Activated CD4-positive, alpha-beta T cell treated with anti-CD3 and anti-CD28 coated beads, Interleukin-2, Interleukin-4, amounts not matched to agents 100 ng/mL and 50 ng/mL, durations not matched to agents 16 hours and 8 hours (primary cell): ENCODE measurements at places on chromosomes 4 and X.
A peak's percentile ranks its signal among the peaks of the same experiment; 100 is the strongest.

GRCh38 chrX:39869846-39870601, 227.7 kb downstream of the BCOR start:
- peak; percentile 94 for DNase-seq

GRCh38 chrX:118541482-118541881, 45.9 kb downstream of the DOCK11 start:
- DNase-seq, result no peak

- DNase-seq, result no peak
Measured at GRCh38 chr4:78585633-78586032, 34.1 kb downstream of the ANXA3 start.

DNA sequence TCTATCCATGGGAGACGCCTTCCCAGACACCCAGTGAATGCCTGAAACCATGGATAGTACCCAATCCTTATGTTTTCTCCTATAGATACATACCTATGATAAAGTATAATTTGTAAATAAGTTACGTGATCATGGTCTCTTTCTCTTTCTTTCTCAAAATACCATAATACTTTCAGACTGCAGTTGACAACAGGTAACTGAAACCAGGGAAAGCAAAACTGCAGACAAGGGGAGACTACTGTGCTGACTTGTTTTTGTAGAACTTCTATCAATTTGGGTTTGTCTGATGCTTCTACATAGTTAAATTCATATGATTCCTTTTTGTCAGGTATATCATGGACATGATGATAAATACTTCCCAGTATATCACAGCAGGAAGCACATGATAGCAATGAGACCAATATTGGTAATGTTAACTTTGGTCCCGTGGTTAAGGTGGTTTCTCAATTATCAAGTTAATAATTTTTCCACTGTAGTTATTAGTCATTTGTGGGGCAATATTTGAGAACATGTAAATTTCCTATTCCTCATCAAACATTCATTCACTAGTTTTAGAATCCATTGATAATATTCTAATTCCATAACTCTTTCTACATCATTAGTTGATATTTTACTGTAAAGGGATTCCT, 298.0 kb upstream of the TET2 start:
- DNase-seq, result no peak

- DNase-seq, result no peak
Measured at GRCh38 chr4:3174371-3175338, 74.3 kb upstream of the MSANTD1 start.

DNA sequence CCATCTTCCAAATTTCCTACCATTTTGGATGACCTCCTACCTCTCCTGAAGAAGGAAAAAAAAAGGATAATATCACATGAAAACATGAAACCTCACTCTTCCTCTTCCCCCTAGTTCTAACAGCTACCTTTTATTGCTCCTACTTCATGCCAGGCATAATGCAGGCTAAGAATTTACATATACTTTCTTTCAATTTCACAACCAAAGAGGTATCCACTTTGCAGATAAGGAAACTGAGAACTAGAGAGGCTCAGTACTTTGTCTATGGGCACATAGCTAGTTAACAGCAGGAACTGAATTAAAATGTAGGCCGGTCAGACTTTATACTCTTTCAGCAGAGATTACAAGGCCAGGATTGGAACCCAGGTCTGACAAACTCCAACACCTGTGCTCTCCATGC, 34.4 kb upstream of the BEND2 start:
- no peak for DNase-seq

DNA sequence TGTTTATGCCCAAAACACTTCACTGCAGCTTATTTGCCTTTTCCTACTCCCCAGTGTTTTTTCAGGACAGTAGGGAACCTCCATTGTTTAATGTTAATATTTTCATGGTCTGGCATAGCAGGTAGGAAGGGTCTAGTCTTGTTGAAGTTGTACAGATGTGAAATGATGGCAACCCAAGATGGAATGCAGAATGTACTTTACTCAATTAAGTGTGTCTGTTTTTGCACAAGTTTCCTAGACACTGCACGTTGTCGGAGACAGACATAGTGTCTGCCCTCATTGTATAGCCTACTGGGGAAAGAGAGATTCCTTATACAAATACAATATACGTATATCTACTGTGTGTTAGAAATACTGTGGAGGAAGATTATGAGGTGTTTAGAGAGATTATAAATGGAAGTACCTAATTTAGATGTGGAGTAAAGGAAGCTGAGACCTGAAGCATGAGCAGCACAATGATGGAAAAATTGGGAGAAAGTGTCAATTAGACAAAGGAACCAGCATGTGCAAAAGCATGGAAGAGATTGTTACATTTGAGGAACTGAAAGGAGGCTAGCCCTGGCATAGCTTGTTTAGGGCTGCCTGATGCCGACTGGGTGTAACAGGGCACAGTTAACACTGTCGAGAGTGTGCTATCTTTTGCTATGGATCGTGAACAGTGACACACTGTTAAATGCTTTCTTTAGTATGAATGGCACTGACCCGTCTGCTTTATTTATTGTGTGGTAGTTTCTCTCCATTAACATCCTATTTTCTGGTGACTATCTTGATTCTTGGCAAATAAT, 18.4 kb downstream of the CPEB2 start:
- no peak for DNase-seq

DNA sequence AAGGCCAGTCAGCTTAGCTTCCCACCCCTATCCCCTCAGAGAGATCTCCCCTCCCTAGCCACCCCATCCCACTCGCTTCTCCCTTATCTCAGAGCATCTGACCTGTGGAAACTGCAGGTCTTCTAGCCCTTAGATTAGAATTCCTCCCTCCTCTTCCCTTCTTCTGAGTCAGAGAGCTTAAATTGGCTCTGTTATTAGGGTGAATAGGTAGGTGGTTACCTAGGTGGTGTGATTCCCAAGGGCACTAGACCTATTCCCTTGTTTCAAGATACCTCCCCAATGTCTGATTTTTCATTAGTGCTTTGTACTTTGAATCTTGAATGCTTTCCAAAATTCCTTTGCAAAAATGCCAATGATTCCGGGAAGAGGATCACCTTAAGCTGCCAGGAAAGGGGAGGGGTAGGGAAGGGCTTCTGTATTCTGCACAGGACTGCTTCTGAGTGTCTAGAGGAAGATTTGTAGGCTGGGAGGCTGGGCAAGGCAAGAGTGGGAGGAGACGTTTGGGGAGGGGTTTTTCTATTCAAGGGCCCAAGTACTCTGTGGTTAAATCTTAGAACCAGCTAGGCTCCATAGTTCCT, 24.5 kb upstream of the MSN start:
- no peak for DNase-seq

DNA sequence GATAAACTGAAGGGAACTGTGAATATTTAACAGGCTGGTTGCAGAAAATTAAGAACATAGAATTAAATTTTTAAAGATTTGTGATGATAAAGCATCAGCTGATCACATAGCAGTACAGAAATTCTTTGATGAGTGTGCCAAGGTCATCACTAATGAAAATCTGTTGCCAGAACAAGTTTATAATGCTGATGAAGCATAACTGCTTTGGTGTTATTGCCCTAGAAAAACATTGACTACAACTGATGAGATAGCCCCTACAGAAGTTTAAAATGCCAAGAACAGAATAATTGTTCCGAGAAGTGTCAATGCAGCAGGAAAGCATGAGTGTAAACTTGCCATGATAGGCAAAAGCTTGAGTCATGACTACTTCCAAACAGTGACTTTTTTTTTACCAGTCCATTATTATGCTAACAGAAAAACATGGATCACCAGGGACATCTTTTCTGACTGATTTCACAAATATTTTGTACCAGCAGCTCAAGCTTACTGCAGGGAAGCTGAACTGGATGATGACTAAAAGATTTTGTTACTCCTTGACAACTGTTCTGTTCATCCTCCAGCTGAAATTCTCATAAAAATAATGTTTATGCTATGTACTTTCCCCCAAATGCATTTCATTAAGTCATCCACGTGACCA, 1136.6 kb downstream of the FAT4 start:
- DNase-seq, result no peak

- peak; percentile 50 for DNase-seq
Measured at GRCh38 chr4:3044870-3045819, 29.2 kb downstream of the HTT-AS start.

DNA sequence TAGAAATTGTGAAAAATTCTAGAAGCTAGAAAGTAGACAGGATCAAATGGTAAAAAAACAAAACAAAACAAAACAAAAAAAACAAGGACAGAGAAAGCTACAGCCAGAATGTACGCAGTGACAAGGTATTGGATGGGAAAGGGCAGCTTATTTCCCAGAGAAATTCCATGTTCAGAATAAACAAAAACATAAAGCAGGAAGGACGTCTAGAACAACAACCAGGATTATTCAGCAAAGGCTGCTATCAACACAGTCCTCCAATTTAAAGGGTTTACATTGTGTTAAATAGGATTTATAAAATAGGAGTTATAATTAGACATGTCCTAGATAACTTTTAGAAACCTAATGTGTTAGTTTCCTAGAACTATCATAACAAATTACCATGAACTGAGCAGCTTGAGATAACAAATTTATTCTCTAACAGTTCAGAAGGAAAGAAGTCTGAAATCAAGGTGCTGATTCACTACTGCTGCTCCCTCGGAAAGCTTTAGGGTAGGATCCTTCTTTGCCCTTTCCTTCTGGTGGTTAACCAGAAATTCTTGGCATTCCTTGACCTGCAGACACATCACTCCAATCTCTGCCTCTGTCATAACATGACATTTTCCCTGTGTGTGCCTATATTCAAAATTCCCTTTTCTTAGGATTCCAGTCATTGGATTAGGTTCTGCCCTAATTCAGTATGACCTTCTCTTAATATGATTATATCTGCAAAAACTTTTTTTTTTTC, 175.6 kb downstream of the SNCA start:
- DNase-seq, result no peak

GRCh38 chr4:102735582-102735981, 25.2 kb downstream of the MANBA start:
- no peak for DNase-seq

- DNase-seq, result no peak
Measured at GRCh38 chr4:813900-814299, 12.0 kb downstream of the CPLX1 start.

- DNase-seq, result no peak
Measured at GRCh38 chr4:179855469-179855868, 2387.7 kb upstream of the TENM3 start.

DNA sequence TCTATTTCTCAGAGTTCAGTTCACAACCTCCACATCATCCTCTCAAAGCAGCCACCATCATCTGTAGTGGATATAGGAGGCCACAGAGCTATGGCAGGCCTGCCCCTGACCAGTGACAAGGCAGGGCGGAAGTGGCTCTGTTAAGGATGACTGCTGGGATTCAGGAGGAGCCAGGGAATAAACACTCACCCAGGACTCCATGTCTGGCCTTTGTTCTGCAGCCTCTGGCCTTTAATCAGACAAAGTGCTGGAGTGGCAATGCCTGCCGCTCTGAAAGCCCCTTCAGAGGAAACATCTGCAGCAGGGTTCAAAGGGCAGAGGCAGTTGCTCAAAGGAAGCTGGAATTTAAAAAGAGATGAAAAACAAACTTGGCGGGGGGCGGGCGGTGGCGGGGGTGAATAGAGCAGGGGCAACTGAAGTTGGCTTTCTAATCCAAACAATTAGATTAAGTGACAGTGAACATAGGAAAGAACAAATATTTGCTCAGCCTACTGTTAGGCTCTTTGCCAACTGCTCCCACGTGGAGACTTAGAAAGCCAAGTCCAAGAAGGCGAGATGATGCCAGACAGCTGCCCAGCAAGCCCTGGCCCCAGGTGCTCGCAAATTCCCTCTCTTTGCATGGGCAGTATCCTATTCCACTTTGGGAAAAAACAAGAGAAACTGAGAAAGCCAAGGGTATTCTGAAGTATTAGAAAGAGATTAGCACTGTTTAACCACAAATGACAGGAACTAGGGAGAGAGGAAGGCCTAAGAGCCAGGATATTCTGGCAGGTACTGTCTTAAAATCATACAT, 5.5 kb downstream of the MPP1 start:
- DNase-seq, result no peak

- DNase-seq, result no peak
Measured at GRCh38 chr4:151114986-151115385, 15.6 kb downstream of the RPS3A start.

- DNase-seq, result no peak
Measured at GRCh38 chrX:130144509-130144908, 21.1 kb downstream of the AIFM1 start.

DNA sequence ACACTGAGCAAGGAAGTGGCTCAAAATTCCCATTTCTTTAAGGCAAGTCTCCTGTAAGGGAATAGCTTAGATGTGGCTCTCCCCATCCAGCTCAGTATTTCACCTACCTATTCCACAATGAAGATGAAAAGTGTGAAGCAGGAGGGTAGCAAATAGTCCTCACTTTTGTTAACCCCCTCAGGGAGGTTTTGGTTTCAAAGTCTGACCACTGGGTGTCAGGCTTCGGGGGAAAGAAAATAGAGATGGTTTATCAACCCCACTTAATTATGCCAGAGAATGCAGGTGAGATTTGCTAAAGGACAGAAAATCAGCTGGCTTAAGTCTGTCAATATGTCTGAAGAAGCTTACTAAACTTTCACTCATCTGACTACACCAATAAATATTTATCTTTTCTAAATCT, 69.5 kb downstream of the DHX15 start:
- no peak for DNase-seq

- DNase-seq, result no peak
Measured at GRCh38 chrX:143634309-143634662, 1.6 kb downstream of the SLITRK4 start.

GRCh38 chr4:167767281-167767680, 325.1 kb upstream of the ANXA10 start:
- no peak for DNase-seq

DNA sequence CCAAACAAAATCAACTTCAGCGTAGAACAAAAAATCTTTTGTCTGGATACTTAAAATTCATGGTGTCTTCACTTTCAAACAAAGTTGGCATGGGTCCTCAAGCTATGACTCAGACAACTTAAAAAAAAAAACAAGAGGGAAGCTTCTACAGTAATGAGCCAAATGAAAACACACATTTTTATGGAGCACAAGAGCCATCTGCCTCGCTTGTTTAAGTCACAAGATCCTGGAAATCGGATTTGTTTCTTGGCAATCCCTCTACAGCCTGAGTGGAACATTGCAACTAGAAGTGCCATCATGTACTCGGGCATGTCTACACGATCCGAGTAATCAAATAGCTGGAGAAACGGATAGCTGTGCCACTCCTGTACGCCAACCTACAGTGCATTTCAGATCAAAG, 22.6 kb downstream of the LAMP2 start:
- no peak for DNase-seq

- no peak for DNase-seq
Measured at GRCh38 chrX:45823536-45823935, 622.9 kb upstream of the DIPK2B start.

- DNase-seq, result no peak
Measured at GRCh38 chrX:15853586-15854079, 980 bp downstream of the AP1S2 start.

DNA sequence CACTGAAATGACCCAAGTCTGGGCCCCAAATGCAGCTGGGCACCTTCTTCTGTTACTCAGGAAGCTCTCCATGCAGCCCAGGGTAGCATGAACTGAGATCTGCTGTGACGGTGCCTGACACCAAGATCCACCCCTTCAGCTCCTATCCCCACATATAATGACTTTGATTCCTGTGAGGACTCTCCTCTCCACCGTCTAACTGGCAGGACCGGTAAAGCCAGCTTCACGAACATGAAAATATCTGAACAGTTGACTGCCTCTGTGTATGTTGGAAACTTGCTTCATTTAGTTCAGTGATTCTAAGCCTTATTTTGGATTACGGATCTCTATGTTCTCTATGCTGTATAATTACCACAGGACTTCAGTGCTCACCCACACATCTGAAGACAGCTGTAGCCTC, 115.5 kb upstream of the TMEM150C start:
- no peak for DNase-seq

GRCh38 chrX:140744085-140744484, 34.5 kb downstream of the LINC00632 start:
- peak; percentile 60 for DNase-seq

GRCh38 chr4:2247128-2248043, 5.5 kb upstream of the HAUS3 start:
- DNase-seq, result no peak
